Hematopoietic multipotent progenitor cell treated with erythropoietin and hydrocortisone succinate and interleukin-3 and kit ligand, for 8 days (in vitro differentiated cells): ENCODE measurements at places on chromosomes 1 and 21.
A peak's percentile ranks its signal among the peaks of the same experiment; 100 is the strongest.

DNA sequence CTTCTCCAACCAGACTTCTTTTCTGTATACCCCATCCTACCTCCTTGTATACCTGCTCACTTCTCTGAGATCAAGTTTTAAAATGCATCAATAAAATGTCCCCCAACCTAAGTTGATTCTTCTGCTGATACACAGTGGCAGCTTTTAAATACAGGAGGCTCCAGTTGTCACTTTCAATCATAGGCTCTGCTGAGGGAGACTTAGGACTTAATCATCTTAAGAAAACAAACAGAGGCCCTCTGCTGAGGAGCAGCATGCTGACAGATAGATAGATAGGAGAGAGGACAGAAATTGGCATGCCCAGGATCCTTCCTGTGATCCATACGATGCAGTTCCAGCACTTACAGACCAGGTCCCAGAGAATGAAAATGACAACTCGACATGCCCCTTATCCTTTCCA, 311.0 kb upstream of the PROX1 start:
- no peak for DNase-seq

- DNase-seq, result peak; percentile 39
Measured at GRCh38 chr1:183590244-183591191, at the start of gene NCF2. Gene NCF2, minus strand, starts transcription at chr1:183590459. Its CDS starts 130 bp downstream, at chr1:183590329.

- no peak for DNase-seq
Measured at GRCh38 chr1:53562291-53562980, 103.2 kb downstream of the DMRTB1 start.

- DNase-seq, result no peak
Measured at GRCh38 chr1:18539171-18539570, 58.4 kb downstream of the KLHDC7A start.

GRCh38 chr1:19682257-19682656, 17.6 kb downstream of the HTR6 start:
- no peak for DNase-seq

GRCh38 chr1:11455967-11456570, 22.9 kb upstream of the DISP3 start:
- DNase-seq, result no peak

GRCh38 chr1:204103431-204103741, 30.5 kb downstream of the SOX13 start:
- no peak for DNase-seq

DNA sequence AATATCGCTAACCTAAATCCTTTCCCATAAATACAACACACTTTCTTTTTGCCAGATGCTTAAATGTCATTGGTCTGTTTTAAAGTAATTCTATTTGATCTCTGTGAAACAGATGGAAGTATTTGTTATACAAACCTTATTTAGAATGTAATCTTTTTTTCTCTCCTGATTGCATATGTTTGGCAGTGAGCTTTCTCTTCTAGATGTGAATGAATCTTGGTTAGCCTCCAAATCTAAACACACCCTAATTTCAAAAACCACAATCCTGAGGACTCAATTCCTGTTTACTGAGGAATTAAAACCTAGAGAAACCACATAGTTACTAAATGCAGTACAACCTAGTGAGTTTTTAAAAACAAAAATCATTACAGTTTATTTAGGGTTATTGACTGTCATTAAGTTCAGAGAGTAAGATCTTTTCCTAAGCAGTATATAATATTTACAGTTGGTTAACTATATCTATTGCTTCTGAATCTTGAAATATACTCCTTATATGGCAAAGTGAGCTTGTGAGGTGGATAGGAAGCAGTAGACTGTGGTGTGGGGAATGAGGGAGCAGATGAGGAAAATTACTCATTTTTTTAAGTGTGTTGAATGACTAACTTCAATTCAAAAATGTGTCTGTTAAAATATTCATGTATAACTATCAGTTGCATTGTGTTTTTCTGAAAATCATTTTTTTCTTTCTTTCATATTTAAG, 218.7 kb downstream of the FMN2 start:
- DNase-seq, result no peak

GRCh38 chr21:27466140-27466539, 499.3 kb upstream of the ADAMTS5 start:
- DNase-seq, result no peak

DNA sequence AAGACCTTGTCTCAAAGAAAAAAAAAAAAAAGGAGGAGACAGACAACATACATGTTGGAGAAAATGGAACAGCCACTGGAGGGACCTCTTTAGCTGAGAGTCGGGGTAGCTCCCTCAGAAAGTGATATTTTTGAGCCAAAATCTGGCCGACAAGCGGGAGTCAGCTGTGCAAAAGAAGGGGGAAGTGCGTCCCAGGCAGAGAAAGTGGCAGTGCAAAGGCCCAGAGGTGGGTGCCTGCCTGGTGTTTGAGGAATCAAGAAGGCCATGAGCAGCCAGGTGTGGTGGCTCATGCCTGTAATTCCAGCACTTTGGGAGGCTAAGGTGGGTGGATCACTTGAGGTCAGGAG, 6.1 kb upstream of the CROCC start:
- no peak for DNase-seq

DNA sequence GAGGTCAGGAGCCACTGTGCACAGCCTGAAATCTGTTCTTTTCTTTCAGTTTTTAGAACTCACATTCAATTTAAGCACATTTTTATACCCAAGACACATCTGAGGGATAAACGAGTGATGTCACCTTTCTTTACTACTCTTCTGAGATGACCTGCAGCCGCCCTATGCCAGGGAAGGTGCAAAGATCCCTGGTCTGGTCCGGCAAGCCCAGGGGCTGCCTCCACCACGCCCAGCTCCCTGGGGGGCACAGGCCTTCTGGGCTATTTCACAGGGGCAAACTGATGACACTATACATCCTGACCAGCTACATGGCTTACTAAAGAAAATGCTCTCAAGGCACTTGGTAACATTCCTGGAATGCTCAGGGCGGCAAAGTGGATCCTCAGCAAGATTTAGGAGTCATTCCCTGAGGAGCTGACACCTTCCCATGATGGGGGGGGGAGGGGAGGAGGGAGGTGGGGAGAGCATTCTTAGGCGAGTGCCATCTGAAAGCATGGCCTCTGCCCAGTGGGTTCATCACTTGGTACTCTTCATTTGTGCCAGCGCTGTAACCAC, 11.3 kb downstream of the MRAP start:
- no peak for DNase-seq

GRCh38 chr1:99869304-99869703, 19.1 kb downstream of the AGL start:
- no peak for DNase-seq

DNA sequence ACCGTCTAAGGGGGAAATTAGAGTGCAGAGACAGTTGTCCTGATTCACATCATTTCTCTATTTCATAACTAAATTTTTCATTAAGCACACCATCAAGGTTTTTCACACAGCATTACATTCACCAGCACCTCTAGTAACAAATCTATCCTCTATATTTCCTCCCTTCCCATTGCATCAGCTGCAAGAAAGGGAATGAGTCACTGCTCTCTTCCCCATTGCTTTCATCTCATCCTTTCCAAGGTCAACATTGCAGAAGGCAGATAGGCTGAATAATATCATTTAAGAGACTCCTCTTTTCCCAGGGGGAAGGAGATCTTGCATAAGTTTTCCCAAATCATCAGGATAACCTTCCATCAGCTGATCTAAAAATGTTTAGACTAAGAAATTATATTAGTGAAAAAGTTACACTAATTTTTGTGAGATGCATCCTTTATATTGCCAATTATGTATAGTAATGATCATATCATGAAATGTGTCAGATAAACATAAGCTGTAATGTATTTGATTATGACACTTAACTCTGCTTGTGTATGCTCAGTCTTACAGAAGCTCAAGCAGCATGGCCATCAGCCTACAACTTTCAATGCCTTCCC, 4.3 kb downstream of the INTS7 start:
- DNase-seq, result no peak

- no peak for DNase-seq
Measured at GRCh38 chr1:6274102-6274501, 13.2 kb upstream of the GPR153 start.

DNA sequence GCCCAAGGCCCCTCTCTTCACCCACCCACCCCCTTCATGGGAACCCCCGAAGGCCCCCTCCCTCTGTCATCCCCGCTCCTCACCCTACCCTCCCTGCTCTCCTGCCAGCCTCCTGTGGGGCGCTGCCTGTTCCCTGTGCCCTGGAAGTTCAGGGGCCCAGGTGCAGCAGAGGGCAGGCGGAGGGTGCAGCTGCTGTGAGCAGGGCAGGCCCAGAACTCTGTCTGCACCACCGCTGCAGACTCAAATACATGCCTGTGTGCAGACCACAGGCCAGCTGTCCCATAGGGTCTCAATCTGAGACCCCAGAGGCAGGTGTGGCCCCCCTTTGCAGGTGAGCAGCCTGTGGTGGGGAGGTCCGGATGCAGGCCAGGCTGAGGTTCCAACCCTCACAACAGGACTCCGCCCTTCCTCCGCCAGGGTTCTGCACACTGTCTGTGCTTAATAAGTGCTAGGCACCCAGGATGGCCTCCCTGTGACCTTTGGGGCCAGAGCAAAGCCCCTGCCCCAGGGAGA, 62.5 kb downstream of the WNT9A start:
- no peak for DNase-seq

GRCh38 chr21:16579538-16579937, 849.8 kb downstream of the USP25 start:
- DNase-seq, result no peak

GRCh38 chr1:163535807-163536206, 214.1 kb downstream of the NUF2 start:
- peak; percentile 36 for DNase-seq

DNA sequence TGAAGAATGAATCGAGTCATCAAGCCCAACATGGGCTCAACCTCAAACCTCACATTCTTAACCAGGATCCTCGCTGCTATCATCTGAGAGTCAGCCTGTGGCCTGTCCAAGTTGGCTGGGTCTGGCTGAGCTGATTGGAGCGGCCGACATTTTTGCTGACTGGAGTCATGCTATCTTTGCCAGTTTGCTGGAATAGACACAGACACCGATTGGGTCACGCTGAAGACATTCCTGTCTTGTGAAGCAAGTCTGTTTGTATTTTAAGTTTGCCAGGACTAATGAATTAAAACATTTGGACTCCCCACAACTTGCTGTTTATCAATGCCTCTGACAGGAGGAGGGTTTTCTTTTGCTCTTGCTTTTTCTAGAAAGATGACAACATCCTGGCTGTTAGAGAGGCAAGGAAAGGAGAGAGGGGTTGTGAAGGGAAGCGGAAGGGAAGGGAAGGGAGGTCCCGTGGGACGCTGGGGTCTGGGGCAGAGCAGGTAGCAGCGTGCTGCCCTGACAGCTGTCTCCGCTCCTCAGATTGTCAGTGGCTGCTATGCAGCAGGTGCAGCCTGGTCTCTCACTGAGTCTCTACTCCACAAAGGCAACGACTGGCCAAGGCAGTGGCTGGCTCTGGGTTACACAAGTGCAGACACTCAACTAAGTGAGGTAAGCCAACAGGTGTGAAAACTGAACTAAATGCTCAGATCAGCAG, at the start of gene MAP3K7CL:
TSS of gene MAP3K7CL (plus strand) at position 375 of the 700 bp plus-strand sequence. CDS start 2,701 bp downstream, outside the sequence.
- no peak for DNase-seq

- DNase-seq, result no peak
Measured at GRCh38 chr1:221886743-221887414, 145.0 kb upstream of the DUSP10 start.

DNA sequence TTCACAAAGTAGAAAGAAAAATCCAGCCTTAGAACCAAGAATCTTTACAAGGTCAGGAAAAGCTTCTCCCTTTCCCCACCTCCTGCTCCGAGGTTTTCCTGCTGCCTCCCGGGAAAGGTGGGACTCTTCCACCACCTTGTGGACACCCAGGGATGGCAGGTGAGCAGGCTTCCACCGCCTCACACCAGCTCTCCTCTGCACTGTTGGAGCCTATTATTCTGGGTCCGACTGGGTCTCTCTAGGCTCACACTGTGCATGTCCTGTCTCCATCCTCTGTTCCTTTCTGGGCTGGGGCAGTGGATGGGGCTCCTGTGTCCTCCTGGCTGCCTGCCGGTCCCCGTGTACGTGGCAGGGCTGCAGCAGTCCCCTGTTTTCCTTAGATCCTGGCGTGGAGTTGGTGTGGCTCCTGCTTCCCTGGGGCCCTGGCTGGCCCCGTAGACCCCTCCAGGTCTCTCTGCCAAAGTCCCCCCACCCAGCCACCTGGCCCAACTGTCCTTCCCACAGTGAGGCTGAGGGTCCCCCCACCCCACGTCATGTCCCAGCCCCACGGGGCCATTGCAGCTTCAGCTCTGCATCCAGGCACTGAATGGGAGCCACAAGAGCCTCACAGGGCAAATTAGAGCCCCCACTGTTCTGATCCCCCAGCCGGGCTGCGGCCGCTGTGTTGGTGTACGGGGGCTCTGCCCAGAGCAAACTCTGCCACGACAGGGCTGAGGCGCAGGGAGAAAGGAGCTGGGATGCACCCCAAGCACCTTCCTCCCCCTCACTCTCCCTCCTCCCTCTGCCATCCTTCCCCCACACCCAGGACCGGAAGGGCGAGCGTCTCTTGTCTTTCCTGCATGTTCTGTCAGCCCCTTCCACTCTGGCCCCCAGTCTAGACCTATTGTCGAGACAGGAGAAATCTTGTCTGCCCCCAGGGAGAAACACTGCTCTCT, 3.3 kb upstream of the SLC45A1 start:
- peak; percentile 9 for DNase-seq

DNA sequence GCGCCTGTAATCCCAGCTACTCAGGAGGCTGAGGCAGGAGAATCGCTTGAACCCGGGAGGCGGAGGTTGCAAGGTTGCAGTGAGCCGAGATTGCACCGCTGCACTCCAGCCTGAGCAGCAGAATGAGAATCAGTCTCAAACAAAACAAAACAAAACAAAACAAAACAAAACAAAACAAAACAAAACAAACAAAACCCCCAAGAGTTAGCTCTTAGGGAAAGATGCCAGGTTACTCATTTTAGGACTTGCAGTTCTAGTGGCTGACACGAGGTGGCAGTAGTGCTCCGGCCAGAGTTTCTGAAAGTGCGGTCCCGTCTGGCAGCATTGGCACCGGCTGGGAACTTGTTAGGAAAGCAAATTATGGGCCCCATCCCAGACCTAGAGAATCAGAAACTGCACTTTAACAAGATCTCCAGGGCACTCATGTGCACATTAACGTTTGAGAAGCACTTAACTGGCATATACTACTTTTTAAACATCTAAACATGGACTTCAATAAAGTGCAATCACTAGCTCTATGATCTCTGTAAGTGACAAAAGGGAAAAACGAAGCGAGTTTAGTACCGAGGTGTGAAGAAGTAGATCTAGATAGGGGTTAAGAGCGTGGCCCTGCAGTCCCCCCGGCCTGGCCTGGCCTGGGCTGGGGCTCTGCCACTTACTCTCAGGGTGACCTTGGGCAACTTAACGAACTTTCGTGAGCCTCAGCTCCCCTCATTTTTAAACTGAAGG, 41.9 kb upstream of the TNFRSF1B start:
- DNase-seq, result peak; percentile 74

DNA sequence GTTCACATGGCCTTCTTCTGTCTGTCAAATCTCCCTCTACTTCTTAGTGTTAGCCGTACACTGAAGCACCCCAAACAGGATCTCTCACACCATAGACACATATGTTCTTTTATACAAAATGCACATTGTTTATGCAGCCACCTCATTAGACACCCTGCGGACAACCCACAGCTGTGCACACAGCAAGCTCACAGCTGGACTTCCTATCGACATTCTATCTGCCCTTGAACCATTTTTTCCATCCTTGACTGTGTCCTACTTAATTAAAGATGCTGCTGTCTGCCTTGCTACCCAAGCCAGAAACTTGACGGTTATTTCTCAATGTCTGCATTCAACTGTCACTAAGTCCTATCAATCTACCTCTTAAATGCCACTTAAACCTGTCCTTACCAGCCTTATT, 3.2 kb upstream of the ZBTB21 start:
- DNase-seq, result no peak

- DNase-seq, result peak; percentile 53
Measured at GRCh38 chr1:113859478-113860175, 11.9 kb downstream of the PTPN22 start.

GRCh38 chr1:9996624-9997582, at the start of gene RBP7:
Gene RBP7, plus strand, starts transcription at chr1:9997228. Its CDS starts 31 bp downstream, at chr1:9997259.
- DNase-seq, result no peak

- peak; percentile 68 for DNase-seq
Measured at GRCh38 chr1:204348722-204349121, 11.0 kb downstream of the PLEKHA6 start.
